ENCODE measurements at places on chromosomes 6 and 20.

DNA sequence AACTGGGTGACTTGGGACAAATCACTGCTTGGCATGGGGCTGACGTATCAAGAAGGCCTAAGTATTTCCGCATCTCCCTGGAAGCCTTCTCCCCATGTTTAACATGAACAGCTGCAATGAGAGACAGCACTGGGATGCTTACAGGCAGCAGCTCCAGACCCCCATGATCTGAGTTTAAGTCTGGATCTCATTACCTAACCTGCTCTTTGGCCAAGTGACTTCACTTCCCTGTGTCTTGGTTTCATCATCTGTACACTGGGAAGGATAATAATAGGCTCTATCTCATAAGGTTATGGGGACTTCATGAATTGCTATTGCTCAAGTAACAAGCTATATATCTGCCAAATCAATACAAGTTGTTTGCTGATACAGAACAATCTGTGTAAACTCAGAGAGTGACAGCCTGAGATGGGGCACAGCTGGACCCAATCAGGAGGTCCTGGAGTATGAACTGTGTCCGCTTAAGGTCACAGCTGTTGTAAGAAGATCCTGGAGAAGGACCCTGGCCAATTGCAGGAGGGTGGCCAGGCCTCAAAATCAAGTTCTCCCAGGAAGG is 56.0 kb downstream of the TGM2 start:
- DNase-seq = no peak

- no peak for DNase-seq
Measured at GRCh38 chr6:157029980-157030690, 253.0 kb downstream of the ARID1B start.

- DNase-seq = no peak
Measured at GRCh38 chr20:50193199-50193835, 2.7 kb downstream of the CEBPB start.

DNA sequence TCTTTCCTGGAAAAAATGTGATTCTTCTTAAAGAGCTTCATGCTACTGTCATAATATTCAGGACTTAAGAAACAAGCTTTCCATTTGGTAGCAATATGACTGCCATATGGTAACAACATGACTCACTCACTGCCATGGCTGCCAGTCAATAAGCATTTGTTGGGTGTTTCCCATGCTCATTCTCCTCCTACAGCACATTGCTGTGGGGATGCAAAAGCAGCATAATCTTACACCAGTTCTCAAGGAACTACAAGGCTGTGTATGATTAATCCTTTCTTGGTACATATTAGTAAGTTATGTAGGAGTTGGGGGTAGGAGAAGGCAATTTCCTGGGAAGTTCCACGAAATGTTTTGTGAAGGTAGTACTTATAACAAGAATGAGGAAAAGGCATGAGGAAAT is 76.7 kb downstream of the CEP162 start:
- no peak for DNase-seq

- no peak for DNase-seq
Measured at GRCh38 chr20:47753576-47754387, 31.5 kb downstream of the SULF2 start.
